Occipital lobe (tissue), 3 donors: ENCODE measurements at places on chromosomes 4 and X.

- DNase-seq = no peak
Measured at GRCh38 chr4:40349561-40350198, 14.5 kb downstream of the CHRNA9 start.

DNA sequence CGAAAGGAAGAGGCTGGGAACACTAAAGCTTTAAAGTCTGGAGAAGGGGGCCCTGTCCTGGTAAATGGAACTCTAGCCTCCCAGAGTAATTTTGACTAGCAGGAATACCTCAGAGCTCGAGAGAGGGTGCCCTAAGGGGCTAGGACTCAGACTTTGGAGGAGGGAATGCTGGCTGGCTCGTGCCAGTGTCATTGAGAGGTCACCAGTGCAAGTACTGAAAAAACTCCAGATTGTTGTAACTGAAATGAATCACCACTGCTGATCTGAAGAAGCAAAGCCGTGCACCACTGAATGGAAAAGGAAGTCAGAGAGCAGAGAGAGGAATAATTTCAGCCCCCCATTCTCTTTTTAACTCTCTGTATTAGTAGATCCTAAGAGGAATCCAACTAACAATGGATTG, 690.2 kb downstream of the FAT4 start:
- DNase-seq = no peak

GRCh38 chr4:170110285-170110672, 20.5 kb upstream of the AADAT start:
- no peak for DNase-seq

DNA sequence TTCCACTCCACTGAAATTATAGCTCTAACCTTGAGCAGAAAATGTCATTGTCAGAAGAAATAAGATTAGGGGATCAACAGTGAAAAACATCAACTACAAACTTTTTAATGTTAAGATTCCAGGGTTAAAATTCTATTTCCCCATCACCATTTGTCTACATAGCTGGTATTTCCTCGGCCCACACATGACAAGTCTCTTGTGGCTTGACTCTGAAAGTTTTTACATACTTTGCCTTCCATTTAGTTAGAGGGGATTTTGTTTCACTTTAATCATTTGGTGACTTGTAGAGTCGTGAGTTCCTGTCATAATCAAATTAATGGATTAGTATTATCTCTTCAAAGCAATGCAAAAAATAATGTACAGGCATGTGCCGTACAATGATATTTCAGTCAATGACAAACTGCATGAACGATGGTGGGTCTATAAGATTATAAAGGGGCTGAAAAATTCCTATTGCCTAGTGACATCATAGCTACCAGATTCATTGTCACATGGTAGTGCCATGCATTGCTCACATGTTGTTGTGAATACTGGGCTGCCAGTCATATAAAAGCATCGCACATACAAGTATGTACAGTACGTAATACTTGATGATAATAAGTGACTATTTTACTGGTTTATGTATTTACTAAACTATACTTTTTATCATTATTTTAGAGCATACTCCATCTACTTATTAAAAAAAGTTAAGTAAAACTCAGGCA, 72.0 kb downstream of the ING2 start:
- no peak for DNase-seq
